Activated CD4-positive, alpha-beta T cell treated with anti-CD3 and anti-CD28 coated beads, Interleukin-2, amount 10 ng/mL, durations not matched to agents 7 days and 5 days (primary cell): ENCODE measurements at places on chromosomes 4 and X. TPM values are rescaled to one million over a fixed set of nuclear protein-coding genes. Genes with fewer than 3 reads are reported as not detected.

- DNase-seq, result peak; percentile 36
These were observed 640 bp downstream of the PHF8 start for GRCh38 chrX:54043541-54044125.

- peak; percentile 77 for DNase-seq
These were observed 28.2 kb upstream of the CENPU start for GRCh38 chr4:184762100-184762499.

- DNase-seq, result no peak
These were observed 57.3 kb downstream of the APBB2 start for GRCh38 chr4:41157009-41157408.

GRCh38 chr4:79663141-79663540 lies 255.1 kb upstream of the GK2 start:
- no peak for DNase-seq

- DNase-seq, result peak; percentile 55
These were observed 13.4 kb downstream of the ARHGEF6 start for GRCh38 chrX:136767104-136767941.

DNA sequence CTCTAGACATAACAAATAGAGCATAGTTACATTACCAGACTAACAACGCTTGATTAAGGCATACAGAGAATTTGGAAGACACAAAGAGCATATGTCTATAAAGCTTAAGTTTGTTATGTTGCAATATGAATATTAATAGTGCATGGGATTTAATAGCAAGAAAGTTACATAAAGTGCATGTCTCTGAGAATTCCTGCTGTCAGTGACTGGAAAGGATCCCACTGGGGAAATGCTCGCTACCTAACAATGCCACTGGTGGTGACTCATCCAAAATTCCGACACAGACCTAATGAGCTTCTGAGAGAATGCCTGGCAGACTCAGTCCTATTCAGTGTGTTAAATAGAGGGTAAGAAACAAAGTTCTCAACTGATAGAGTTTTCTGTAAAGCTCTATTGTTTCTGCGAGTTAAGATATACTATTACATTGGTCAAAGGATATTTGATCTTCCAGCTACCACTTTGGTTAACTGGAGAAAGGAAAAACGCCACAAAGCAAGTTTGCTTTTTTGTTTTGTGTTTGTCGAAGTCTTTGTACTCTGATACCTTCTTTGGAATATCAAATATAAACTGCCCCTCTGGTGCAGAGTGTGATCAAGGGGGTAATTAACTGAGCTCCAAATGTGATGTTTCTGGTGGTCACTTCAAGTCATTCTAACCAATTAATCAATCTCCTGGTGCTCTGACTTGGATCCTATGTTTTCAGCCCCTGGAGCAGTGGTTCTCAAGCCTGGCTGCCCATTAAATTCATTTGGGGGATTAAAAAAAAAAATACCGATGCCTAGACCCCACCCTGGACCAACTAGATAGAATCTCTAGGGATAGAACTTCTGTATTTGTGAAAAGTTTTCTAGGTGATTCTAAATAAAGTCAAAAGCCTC lies 107.9 kb downstream of the PALLD start:
- no peak for DNase-seq

GRCh38 chr4:117874216-117874615 lies 160.1 kb upstream of the NDST3 start:
- DNase-seq, result no peak

DNA sequence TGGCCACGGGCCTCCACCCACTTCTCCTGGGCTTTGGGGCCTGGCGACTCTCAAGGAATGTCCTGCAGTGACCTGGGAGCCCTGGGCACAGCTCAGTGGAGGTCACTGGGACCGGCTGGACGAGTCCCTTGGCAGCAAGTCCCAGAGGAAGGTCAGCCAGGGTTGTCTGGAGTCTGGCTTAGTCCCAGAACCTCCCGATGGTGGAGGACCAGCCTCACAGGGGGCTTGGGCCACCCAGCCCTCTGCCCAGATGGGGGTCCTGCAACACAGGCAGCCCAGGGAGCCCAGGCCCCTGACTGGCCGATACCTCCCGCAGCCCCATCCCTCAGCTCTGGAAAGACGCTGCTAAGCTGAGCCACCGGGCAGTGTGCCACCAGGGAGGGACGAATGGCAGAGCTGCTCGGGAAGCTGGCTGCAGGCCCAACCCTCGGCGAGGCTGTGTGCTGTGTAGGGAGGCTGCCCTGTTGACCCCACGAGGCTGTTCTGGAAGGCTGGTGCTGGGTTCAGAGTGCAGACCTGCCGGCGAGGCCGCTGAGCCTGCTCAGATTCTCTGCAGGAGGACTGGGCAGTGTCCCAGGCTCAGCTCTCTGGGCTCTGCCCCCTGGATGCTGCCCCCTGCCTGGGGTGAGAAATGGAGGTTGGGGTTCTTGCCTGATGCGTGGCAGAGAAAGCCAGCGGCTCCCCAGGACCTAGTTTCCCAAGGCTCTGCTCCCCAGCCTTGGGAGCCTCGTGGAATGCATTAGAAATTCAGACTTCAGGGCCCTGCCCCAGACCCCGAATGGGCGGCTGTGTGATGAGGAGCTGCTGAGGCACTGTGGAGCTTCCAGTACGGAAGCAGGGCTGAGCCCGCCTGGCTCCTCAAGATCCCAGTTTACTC lies 61.7 kb downstream of the ADRA2C start:
- no peak for DNase-seq

GRCh38 chr4:108382751-108383150 lies 214.0 kb upstream of the LEF1 start:
- no peak for DNase-seq

DNA sequence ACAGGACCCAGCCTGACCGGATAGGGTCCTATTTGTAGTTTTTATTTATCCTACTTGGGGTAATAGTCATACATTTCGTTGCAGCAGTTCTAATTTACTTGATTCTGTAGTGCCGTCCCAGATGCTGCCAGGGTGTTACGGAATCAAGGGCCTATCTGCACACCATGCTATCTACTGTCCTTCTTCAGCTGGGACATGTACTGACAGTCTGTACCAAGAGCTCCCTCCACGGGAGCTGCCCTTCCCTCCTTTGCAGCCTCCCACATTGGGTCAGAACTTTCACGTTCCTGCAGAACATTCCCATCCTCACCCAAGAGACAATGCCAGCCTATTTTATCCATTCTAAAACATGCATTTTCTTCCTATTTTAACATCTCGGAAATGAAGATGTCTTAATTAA lies 6.7 kb downstream of the SUV39H1 start:
- no peak for DNase-seq

DNA sequence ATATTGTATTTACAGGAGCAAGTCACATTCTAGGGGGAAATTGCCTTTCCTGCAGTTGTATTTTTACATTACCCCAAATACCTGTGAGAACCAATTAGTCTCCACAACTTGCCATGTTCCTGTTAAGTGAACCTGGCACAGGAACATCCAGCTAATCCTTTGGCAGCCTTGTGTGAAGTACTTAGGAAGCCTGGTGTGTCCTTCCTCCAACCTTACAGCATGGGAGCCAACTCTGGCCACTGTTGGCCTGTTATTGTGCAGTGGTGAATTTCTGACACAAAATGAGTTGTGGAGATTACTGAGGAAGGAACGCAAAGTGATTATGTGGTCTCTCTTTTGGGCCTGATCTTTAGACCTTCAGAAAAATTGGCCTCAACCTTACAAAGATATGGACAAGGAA lies 238.0 kb upstream of the PITX2 start:
- DNase-seq, result no peak

- DNase-seq, result no peak
These were observed 11.2 kb upstream of the CCNG2 start for GRCh38 chr4:77145842-77146185.

GRCh38 chr4:153039542-153040185 lies 103.5 kb downstream of the FHDC1 start:
- no peak for DNase-seq

- DNase-seq, result no peak
These were observed 232.2 kb upstream of the IGFBP7 start for GRCh38 chr4:57342411-57342810.

DNA sequence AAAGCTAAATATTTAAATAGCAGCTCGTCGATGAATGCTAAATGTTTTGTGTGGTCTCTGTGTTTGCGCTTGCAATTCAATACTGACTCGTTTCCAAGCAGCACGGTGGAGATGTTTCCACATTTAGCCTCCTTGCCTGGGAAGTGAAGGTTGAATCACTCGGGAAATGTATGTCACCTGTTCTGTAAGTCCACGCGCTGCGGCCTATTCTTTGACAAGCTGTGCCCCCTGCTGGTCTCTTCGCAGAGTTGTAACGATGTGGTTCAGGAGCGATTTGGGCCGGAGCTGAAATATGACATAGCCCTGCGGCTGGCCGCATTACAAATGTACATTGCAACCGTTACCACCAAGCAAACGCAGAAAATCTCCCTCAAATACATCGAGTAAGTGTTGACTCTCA lies 89.6 kb upstream of the PRPS2 start:
- DNase-seq, result peak; percentile 48

DNA sequence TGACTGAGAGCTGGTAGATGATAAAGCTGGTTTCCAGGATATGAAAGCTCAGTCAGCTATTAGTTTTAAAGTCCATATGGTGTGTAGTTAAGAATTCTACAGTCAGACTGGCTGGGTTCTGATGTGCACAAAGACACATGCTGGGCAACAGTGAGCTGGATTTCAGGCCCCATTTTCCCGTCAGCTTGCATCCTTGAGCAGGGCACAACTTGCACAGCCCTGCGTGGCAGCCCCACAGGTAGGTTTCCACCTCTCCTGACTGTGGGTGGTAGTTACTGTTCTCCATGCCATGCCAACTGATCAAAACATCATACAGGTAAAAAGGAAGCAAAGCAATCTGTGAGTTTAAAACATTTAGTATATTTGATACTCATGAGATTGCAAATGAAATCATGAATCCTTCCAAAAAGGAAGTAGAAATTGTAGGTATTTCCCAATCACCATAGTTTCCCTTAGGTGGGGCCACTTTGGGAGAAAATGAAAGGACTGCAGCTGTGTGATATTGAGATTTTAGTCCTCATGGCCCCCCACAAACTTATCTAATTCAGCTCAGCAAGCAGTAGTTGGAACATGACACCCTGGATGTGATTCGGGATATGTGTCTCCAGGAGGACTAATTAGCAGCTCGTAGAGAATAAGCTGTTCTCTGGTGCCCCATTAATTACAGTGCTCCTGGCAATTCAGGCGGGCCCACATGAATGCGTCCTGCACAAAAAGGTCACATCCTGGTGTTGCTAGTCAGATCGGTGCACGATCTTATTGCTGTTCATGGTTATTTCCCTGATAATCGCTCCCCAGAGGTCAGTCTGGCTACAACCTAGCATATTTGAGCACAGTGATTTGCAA lies 42.4 kb upstream of the NOCT start:
- no peak for DNase-seq

- DNase-seq, result no peak
These were observed 174.5 kb upstream of the C1QTNF7 start for GRCh38 chr4:15253349-15253748.

DNA sequence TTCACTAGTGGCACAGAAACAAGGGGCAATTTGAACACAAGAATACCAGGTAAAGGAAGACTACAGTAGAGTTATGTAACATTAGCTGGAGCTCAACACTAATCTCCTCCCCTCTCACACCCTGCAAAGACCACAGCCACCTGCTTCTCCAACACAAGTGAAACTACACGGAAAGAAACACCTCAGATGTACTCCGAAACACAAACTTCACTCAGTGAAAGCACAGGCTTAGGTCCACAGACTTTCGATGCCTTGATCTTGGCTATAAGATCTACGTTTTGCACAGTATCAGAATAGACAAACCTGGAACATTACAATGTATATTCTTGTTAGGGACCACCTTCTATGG lies 7.6 kb downstream of the ACSL1 start:
- no peak for DNase-seq

- no peak for DNase-seq
These were observed 53.6 kb downstream of the PAQR3 start for GRCh38 chr4:78885598-78885997.

DNA sequence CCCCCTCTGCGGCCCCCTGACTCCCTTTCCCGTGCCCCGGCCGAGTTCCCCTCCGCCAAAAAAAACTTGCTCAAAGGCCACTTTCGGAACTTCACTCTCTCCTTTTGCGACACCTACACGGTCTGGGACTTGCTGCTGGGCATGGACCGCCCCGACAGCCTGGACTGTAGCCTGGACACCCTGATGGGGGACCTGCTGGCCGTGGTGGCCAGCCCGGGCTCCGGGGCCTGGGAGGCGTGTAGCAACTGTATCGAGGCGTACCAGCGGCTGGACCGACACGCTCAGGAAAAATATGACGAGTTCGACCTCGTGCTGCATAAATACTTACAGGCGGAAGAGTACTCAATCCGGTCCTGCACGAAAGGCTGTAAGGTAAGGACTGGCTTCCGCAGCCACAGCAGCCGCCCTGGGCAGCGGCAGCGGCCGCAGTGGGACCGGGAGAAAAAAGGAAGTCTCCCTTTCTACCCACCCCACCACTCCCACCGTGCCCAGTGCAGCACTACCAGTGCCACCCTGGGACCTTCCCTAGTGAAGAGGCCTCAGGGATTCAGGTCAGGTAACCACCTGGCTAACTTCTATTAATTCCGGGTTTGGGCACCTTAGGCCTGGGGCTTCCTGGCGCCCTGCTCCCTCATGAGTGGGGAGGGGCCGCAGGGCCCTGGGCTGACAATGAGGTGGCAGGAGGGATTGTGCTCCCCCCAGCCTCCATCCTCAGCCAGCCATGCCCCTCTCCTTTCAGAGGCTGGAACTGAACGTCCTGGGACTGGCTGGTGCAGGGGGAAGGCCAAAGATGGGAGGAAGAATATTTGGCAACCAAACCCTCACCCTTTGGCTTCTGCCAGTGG lies 1.9 kb downstream of the NALF2 start:
- no peak for DNase-seq

DNA sequence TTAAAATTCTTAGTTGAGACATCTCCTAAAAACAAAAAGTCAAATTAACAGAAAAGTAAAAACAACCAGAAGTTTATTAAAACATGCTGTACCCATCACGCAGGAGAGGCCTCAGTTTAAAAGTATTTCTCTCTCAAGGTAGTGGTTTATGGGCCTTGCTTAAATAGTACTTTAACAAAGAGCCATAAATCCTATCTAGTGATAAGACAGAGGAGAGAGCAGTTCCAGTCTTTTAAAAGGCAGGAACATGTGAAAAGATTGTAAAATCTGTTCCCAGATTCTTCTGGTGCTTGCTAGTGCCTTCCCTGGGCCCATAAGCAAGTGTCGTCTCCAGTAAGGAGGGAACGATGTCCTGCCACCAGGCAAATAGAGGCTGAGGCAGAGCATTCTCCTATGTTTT lies 476.3 kb upstream of the ADGRL3 start:
- DNase-seq, result no peak

DNA sequence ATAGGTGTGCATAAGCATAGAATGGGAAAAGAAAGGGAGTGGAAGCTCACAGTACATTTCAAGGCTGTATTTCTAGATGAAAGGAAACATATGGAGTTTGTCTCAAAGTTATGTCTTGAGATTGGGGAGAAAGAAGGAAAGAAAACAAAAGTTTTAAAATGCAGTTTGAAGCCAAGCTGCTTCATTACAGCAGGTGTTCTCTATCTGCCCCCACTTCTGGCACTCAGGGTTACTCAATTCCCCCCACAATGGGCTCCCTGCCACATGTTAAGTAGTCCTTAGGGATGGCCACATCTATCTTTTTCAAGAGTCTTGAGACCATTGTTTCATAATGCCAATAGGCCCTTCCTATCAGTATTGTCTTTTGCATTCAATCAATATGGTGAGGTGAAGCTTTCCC lies 367.4 kb upstream of the ANXA10 start:
- DNase-seq, result no peak

The RHOXF1 gene
- total RNA-seq, result not detected

The TBX22 gene
- not detected for total RNA-seq

The C4orf36 gene
- not detected for total RNA-seq

The DUX4 gene
- total RNA-seq, result not detected

The FHDC1 gene
- 0.07 TPM for total RNA-seq

The GLOD5 gene
- total RNA-seq, result not detected

The SSX4B gene
- total RNA-seq, result not detected

The HMGB3 gene
- total RNA-seq, result 48.3 TPM
